ENCODE measurements at places on chromosomes 1 and 21.

DNA sequence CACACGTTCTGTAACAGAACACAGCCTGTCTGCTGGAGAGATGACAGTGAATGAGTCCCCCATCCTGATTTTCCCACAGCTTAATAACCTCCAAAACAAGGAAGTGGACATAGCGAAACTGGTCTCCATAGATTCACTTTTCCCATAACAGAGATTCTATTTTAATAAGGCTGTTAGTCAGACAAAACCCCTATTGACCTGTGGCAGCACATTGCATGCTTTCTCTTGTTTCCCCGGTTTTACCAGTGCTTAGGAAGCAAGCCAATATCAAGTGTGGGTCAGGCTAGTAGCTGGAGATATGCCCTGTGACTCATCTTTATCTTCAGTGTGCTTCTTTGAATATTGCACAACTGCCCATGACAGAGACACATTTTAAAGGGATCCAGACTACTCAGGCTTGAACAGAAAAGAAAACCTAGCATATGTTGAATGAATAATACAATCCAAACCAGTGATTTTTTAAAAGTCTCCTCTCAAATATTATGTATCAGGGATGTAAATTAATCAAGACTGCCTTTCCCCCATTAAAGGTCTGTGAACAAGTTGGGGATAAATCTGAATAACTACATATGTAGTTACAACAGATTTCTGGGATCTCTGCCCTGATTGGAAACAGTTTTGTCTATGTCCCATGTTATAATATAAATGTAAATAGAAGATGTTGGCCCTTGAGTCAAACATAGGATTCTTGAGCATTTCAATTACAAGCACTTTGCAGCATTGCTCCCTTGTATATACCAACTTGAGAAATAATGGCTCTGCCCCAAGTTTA is 11.9 kb upstream of the CLDN8 start:
- DNase-seq, result no peak

- DNase-seq, result no peak
These were observed 58.5 kb downstream of the HIVEP3 start for GRCh38 chr1:41860214-41860613.

DNA sequence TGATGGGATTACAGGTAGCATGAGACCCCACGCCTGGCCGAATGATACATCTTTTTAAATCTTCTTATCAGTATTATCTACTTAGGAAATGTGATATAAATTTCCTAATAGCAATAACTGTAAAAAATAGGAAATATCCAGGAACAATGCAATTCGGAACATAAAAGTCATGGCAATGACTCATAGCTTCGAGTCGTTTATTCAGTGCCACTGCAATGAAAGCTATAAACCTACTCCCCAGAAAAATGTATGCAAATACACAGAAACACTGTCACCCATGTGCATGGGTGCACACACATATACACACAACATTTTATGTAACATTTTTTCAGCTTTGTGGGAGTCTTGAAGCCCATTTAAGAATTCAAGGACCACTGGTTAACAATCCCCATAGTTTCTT is 194.6 kb downstream of the PATJ start:
- no peak for DNase-seq

- peak; percentile 68 for DNase-seq
These were observed 17.2 kb downstream of the SYT2 start for GRCh38 chr1:202692959-202693555.

DNA sequence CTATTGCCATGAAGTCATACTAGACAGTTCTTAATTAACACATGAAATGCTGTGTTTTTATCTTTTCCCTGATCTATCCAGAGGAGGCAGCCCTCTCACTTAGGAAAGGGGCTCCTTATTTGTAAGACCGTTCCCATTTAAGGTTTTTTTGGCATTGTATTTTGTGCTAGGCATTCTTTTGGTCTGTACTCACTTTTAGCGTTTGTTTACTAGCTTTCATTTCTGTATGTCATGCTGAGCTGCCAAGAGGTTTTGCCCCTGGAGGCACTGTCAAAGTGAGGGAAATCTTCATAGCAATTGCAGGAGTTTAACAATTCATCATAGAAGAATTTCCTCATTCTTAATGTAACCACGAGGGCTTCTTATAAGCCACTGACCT is 59.5 kb downstream of the MTR start:
- no peak for DNase-seq

GRCh38 chr1:202568410-202568809 is 141.8 kb downstream of the SYT2 start:
- DNase-seq, result no peak

DNA sequence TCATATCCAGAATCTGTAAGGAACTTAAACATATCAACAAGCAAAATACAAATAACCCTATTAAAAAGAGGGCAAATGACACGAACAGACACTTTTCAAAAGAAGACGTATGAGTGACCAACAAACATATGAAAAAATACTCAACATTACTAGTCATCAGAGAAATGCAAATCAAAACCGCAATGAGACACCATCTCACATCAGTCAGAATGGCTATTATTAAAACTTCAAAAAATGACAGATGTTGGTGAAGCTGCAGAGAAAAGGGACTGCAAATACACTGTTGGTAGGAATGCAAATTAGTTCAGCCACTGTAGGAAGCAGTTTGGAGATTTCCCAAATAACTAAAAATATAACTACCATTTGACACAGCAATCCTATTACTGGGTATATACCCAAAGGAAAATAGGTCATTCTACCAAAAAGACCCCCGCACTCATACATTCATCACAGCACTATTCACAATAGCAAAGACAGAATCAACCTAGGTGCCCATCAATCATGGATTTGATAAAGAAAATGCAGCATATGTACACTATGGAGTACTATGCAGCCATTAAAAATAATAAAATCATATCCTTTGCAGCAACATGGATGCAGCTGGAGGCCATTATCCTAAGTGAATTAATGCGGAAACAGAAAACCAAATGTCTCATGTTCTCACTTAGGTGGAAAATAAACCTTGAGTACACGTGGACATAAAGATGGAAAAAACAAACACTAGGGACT is 230.1 kb upstream of the RAB4A start:
- no peak for DNase-seq

DNA sequence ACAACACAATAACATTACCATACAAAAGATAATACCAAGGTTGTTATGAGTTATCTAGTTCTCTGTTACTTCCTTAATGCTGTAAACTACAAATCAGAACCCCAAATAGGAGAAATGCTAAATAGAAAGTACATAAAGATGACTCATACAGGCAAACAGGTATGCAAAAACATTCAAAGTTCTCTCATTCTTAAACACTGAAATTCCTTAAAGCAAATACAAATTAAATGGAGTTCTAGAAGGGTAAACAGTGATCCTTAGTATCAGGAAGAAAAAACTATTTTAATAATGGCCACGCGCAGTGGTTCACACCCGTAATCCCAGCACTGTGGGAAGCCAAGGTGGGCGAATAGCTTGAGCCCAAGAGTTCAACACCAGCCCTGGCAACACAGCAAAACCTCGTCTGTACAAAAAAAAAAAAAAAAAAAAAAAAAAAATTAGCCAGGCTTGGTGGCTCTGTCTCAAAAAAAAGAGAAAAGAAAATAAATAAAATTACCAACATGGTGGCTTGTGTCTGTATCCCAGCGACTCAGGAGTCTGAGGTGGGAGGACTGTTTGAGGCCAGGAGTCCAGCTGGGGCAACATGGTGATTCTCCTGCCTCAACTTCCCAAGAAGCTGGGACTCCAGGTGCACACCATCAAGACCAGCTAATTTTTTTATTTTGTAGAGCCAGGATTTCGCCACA is 17.5 kb downstream of the FBXO42 start:
- DNase-seq, result no peak

- DNase-seq, result no peak
These were observed 20.6 kb upstream of the TBX15 start for GRCh38 chr1:119008483-119009311.

GRCh38 chr21:41825881-41826280 is 53.3 kb downstream of the PRDM15 start:
- no peak for DNase-seq

- no peak for DNase-seq
These were observed 34.3 kb downstream of the ECE1 start for GRCh38 chr1:21255943-21256320.

GRCh38 chr1:244732851-244733450 is 80.0 kb downstream of the DESI2 start:
- DNase-seq, result no peak

DNA sequence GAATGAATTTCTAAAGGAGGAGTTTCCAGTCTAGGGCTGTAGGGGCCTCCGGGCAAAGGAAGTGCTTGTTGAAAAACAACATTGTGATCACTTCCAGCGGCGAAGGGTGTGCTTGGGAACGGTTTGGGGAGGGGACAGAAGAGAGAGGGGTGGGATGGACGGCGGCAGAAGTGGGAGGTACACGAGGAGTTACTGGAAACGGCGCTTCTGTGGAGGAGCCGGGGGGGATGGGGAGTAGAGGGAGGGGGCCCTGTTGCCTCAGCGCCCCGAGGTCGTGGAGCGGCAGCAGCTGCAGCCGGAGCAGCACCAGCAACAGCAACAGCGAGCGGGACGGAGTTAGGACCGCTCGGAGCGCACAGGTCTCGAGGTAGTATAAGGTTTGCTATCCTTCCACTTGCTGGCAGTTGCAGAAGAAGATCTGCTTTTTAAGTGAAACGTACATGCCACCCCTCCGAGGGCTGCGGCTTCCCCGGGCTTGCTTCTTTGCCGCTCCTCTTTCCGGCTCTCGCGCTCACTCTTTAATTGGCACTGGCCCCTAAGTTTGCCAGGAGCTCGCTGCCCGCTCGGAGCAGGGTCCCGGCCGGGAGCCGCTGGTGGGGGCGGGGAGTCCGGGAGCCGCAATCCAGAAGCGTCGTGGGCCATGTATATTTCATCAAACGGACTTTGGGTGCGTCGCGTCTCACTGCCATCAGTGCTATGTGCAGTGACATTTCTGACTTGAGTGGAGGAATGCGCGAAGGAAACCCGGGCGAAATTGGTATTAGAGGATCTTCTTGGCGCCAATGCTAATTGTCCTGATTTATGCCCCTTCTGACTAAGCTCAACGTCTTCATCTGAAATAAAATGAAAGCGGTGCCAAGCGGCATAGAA is 771 bp upstream of the NTNG1 start:
- DNase-seq, result peak; percentile 5

DNA sequence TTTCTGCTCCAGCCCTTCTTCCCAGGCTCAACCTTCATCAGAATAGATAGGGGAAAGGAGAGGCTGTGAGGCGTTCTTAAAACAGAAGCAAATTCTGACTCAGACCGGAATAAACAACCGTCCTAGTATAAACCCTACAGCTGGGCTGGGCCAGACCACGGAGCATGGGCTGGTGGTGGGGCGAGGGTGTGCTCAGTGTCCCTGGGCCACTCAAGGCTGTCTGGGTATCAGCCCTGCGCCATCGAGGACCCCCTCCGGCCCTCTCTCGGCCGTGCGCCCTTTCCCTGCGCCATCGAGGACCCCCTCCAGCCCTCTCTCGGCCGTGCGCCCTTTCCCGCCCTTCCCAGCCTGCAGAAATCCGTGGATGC is 36.0 kb downstream of the CAPN2 start:
- DNase-seq, result peak; percentile 18

DNA sequence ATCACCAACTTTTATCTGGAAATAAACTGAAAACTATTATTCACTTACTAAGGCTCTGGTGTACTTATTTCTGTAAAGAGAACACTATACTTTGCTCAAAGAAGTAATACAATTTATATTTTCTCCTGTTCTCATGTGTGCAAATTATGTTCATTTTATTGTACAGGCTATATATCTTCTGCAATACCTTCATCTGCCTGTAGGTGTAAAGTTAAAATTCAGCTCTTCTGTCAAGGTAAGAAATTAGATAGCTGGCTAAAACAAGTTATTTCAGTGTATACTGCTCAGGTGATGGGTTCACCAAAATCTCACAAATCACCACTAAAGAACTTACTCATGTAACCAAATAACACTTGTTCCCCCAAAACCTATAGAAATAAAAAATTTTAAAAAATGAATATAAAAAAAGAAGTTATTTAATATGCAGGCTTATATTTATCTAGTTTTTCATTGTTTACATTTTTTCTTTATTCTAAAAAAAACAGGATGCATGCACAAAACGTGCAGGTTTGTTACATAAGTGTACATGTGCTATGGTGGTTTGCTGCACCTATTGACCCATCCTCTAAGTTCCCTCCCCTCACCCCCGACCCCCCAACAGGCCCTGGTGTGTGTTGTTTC is 81.5 kb downstream of the PTGER3 start:
- no peak for DNase-seq

GRCh38 chr1:160004001-160004400 is 27.8 kb downstream of the PIGM start:
- DNase-seq, result no peak

- no peak for DNase-seq
These were observed 45.4 kb upstream of the TNFRSF1B start for GRCh38 chr1:12121212-12122003.

DNA sequence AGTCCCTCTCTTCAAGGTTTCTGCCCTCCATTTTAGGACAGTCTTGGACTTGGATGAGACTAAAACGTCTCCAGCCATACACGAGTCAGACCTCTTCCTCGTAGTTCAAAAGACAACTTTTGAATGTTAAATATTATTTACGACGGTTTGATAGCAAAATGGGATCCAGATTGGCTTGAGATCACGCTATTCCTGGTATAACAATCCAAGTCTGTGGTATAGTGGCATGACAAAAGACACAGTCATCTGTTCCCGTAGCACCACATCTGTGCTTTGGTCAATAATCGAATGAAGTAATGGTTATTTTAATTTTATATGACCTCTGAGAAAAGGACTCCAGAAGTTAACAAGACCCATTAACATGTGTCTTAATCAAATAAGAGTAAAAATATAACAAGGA is 7.0 kb downstream of the PCP4 start:
- DNase-seq, result no peak

DNA sequence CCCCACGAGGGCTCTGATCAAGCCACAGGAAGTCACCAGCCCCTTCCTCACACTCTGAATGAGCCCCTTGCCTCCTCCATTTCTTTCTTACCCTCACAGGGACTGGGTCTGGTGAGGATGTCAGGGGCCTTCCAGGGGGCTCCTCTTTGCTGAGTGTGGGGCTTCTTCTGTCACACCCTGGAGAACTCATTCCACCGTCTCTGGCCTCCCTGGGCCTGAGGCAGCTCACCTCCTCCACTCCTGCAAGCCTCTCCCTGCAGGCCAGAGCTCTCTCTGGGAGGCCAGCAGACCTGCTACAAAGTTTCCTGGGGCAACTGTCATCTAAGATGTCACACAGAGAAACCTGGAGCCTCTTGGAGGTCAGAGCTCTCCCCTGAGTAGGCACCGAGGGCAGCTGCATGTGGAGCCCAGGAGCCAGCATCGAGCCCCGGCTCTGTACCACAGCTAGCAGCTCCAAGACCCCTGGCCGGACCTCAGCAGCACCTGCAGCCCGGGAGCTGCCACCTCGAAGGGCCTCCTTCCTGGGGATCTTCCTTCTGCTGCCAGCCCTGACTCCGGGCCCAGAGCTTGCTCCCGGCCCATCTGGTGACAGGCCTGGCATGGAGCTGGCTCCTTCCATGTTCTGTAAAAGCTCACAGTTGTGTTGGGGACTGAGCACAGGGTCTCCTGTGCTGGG is 1.1 kb downstream of the SPOCD1 start:
- no peak for DNase-seq

DNA sequence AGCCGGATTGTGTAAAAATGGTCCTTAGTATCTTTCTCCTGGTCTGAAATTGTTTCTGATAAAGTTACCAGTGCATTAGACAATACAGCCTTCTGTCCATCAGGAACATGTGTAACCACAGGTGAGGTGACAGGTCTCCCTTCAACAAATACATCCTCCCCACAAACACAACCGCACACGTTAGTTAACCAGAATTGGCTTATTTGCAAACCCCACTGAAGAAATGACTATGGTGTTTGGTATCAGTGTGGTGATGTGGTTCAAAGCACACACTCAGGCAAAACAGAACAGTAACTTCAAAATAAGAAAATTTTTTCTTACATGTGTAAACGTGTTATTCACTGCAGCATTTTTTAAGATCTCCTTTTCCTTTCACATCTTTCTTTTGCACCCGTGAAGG is 517.2 kb upstream of the NR5A2 start:
- no peak for DNase-seq
